ENCODE measurements at places on chromosomes 3 and 15.

GRCh38 chr3:36837089-36837488 is 72.7 kb upstream of the DCLK3 start:
- no peak for DNase-seq

DNA sequence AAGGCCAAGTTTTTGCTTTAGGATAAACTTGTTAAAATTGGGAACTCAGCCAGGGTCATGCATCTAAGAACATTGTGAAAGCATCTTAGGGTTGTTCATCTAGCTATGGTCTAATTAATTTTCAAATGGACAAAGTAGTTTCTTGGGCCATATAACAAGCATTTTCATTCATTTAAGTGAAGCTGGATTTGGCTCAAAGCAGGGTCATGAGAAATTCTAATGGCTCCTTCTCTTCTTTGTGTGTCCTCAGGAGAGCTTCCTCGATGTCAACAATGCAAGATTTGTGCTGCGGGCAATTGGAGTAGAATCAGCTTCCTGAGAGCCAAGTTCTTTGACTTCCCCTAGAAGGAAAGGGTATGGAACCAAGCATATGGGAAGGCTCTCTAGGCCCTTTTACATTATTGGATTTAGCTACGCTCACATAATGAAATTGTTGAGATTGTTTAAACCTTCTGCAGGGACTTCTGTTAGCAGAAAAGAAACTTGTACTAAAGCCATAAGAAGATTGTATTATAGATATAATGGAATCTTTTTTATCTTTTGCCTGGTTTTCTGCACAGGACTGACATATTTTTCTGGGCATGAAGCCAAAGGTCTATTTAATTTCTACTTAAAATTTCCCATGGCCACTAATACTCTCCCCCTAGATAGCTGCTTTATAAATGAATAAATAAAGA is 1.8 kb upstream of the SAMMSON start:
- DNase-seq: no peak

DNA sequence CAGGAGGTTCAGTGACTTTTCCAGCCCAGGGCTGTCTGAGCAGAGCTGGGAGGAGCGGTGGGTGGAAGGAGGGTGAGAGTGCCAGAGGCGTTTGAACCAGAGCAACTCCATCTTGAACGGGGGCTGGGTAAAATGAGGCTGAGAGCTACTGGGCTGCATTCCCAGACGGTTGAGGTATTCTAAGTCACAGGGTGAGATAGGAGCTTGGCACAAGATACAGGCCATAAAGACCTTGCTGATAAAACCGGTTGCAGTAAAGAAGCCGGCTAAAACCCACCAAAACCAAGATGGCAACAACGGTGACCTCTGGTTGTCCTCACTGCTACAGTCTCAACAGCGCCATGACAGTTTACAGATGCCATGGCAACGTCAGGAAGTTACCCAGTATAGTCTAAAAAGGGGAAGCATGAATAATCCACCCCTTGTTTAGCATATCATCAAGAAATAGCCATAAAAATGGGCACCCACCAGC is 60.2 kb downstream of the ABTB1 start:
- DNase-seq: no peak

- no peak for DNase-seq
Measured at GRCh38 chr3:144942838-144943197, 971.2 kb downstream of the DIPK2A start.

Measured in activated CD4-positive, alpha-beta T cell treated with anti-CD3 and anti-CD28 coated beads, Interleukin-10, Interleukin-2, amounts not matched to agents 100 ng/mL and 50 ng/mL, durations not matched to agents 16 hours and 8 hours (primary cell).